Hepatic stellate cell (primary cell): ENCODE measurements at places on chromosomes 11 and 22.
A peak's percentile ranks its signal among the peaks of the same experiment; 100 is the strongest.

GRCh38 chr11:65417702-65418430, 4.7 kb upstream of the NEAT1 start:
- peak; percentile 82 for DNase-seq

DNA sequence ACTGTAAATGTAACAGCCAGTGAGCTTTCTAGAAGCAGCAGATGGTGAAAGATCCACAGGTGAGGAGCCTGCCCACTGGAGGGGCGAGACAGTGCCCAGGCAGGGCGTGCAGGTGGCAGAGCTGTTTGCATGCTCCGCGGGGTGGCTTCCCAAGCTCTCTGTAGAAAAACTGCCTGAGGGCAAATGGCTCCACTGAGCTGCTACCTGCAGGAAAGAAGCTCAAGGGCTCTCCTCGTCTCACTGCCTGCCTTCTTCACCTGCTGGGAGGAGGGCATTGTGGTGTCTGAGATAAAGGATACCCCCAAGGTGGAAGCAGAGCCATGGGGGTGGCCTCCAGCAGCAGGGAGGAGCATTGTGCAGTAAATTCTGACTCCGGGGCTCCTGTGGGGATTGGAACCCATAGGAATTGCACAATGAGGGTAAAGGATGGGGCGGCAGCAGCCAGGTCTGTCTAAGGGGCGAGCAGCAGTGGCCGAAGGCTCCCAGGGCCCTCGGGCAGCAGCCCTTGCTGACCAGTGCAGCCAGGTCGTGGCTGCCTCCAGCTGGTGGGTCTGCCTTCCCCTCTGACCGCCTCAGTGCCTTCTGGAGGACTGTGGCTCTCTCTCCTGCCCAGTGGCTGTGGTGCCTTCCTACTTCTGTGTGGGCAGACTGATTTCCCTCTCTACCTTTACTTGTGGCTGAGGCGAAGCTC, 28.0 kb upstream of the CABP7 start:
- DNase-seq, result no peak

GRCh38 chr11:3796801-3797328, 489 bp downstream of the NUP98 start:
- peak; percentile 46 for DNase-seq

GRCh38 chr11:68345776-68346461, 33.5 kb downstream of the LRP5 start:
- DNase-seq, result no peak

GRCh38 chr22:49347376-49347775, 480.3 kb downstream of the BRD1 start:
- no peak for DNase-seq

DNA sequence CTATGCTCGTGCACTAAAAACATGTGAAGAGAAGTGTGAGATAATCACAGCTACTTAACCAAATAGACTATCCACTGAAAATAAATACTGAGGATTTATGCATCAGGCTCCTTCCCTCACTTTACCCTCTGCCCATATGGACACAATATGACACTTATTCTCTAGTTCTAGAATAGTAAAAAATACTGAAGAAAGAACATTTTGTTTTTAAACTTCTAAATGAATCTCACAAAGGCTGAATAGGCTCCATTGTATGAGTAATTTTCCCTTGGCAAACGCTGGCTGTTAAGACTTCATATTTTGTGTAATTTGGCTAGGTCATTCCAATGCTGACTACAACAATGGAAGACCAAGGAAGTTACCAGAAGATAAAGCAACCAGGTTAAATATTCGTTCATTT, 9.9 kb downstream of the HPS5 start:
- DNase-seq, result no peak
